Type B pancreatic cell (in vitro differentiated cells): ENCODE measurements at places on chromosomes 2 and 18. TPM values are rescaled to one million over a fixed set of nuclear protein-coding genes. Genes with fewer than 3 reads are reported as not detected.

DNA sequence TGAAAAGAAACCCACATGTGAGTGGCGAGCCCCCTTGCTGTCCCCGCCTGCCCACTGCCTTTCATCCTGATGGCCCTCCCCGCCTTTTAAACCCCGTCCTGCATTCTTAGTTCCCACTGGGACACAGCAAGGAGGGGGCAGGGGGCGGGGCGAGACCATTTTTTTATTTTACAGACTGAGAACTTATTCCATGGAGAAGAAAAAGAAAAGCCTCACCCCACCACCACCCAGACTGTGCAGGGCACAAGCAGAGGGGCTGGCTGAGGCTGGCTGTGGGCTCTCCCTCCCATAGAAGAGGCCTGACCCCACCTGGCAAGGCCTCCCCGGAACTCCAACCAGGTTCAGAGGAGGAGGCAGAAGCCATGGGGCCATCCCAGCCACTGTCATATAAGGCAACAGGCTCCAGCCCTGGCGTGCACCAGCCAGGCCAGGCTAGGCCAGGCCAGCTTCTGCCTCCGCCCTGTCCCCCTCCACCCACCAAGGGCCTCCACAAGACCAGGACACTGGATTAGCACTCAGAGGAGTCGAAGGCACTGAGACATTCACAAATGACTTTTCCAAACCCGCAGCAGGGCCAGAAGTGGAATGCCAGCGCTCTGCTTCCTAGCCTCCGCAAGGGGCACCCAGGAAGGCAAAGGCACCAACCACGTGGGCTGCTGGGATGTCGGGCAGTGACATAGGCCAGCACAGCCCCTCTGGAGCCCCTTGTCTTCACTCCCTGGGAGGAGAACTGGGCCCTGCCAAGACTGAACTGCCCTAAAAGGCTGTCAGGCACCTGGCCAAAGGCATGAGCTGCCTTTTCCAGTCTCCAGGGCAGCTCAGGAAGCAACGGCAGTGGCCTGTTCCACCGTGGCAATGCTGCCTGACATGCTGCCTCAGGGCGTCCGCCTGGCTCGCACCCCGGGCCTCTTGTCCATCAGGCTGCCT is 37.5 kb upstream of the SEMA4C start:
- no peaks in the 10 kb centered on the region for H3K36me3 ChIP-seq
- DNase-seq, result no peak
- H3K27me3 ChIP-seq, result no peaks in the 10 kb centered on the region
- H3K4me1 ChIP-seq, result peaks cover 43% of the 10 kb centered on the region
- H3K4me3 ChIP-seq, result peak overlapping the region; percentile 61
- H3K27ac ChIP-seq, result peak overlapping the region; percentile 48

- DNase-seq, result no peak
- peaks cover 3% of the 10 kb centered on the region for H3K27me3 ChIP-seq
- H3K4me3 ChIP-seq, result no peak overlapping the region
Observed at GRCh38 chr2:106563195-106563594, 76.0 kb downstream of the CD8B2 start.

The MAP3K20 gene
- 12.1 and 23.5 TPM in 2 replicates for total RNA-seq

The SYT4 gene
- 10.0 and 20.5 TPM in 2 replicates for total RNA-seq
